ENCODE measurements at places on chromosomes 5 and 9. TPM values are rescaled to one million over a fixed set of nuclear protein-coding genes. Genes with fewer than 3 reads are reported as not detected.
A peak's percentile ranks its signal among the peaks of the same experiment; 100 is the strongest.

The ALAD gene
- 8.4 TPM for total RNA-seq

- no peak for DNase-seq
Measured at GRCh38 chr9:125950880-125951471, 203.8 kb downstream of the PBX3 start.

- no peak for DNase-seq
Measured at GRCh38 chr9:69175486-69175885, 1.4 kb downstream of the TJP2 start.

- DNase-seq: no peak
Measured at GRCh38 chr5:119285070-119285916, 70.5 kb upstream of the TNFAIP8 start.

DNA sequence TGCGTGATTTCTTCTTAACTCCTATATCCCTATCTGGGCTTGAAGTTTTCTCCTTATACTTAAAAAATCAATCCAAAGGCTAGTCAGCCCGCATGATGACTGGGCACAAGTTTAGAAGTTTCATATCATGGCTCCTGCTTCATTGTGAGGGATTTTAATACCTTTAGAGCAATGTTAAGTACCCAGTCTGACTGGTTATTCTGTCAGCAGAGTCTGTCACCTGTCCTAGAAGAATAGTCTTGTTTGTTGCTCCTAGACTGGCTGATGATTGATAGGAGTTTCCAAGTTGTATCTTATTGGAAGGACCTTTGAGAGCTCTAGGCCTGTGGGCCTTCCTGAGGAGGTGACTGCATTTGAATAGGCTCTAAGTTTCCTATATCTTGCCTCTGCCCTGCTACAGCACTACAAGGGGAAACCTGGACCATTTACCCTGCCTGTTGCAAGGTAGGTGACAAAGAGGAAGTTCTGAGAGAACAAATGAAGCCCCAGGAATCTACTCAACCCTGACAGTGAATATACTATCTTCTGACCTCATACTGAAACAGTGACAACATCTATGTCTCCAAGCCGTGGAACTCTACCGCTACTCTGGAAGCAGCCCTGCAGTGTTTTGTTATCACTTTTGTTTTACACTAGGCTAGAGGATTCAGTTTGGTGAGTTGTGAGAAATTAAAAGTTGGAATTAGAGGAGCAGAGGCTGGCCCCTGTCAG, 66.5 kb downstream of the F2RL2 start:
- no peak for DNase-seq

The ALDOB gene
- not detected for total RNA-seq

DNA sequence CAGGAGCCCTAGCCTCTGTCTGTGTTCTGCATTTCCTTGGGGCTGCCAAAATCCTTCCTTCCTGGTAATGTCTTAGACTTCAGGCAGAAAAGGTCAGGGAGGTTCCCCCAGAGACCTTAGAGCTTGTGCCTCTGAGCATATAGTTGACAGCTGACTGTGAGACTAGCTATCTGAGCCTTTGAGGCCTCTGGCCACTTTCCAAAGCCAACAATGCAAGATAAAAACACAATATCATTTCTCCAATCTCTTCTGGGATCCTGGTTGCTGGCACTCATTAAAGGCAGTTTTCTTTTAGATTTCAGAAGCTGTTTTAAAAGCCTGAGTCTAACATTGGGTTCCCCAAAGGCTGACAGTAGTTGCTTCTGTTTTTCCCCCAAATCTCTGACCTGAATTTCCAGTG, 13.2 kb upstream of the GLRA1 start:
- DNase-seq: no peak

DNA sequence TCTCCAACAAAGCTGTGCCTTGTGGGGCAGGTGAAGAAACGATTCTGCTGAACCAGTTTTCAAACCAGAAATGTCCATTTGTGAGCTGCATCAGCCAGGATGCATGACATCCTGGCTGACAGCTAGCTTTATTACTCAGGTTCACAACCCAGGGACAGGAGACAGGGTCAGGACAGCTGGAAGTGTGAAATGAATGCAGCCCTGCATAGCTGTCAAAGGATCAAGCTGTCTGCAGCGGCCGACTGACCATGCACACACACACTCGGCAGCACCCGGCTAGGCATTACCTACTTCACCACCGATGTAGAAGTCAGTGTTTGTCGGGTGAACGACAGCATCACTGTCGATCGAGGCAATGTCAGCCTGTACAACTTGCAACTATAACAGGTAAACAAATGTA, 48.5 kb downstream of the MACROH2A1 start:
- DNase-seq: no peak

- DNase-seq: no peak
Measured at GRCh38 chr5:22926574-22926973, 73.4 kb upstream of the CDH12 start.

GRCh38 chr5:132414634-132415378, 45.3 kb downstream of the SLC22A5 start:
- peak; percentile 88 for DNase-seq

DNA sequence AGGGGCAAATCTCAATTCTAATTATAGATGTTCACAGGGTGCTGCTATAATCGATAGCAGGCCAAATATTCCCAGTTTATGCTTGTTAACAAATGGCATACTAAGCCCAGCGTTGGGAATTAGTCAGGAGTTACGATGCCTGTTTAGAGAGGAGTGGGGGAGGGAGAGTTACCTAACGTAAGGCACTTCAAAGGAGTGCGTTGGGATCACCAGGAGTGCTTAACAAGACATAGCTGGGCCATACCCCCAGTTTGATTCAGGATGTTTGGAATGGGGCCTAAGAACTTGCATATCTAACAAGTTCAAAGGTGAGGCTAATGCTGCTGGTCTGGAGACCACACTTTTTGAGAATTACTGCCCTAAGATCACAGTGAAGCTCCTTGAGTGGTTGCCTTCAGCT, 14.5 kb upstream of the SRP19 start:
- DNase-seq: no peak

DNA sequence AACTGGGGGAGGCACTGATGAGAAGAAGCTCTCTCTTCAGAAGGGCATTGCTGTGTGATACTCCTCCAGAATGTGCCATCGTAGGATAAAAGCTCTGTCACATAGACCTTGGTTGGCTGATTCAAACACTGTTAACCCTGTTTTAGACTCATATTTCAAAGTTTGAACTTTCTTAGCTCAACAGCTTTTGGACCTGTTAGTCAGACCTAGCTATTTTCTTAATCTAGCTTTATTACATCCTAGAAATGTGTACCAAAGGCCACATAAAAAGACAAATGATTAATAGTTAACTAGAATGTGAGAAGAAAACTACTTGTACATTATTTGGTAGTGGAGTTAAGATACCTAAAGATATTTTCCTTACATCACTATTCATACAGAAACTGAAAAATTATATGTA, 4.3 kb downstream of the RHOBTB3 start:
- DNase-seq: no peak

- DNase-seq: no peak
Measured at GRCh38 chr9:96230002-96230401, 72.0 kb downstream of the HSD17B3 start.

GRCh38 chr5:81638471-81638870, 112.4 kb downstream of the SSBP2 start:
- DNase-seq: no peak

GRCh38 chr9:102038006-102038405, 299.6 kb upstream of the GRIN3A start:
- no peak for DNase-seq
